Activated T-cell treated with anti-CD3 and anti-CD28 coated beads for 4 hours (primary cell): ENCODE measurements at places on chromosomes 7 and 10.

- no peak for DNase-seq
Observed at GRCh38 chr10:47380341-47381102, 3.6 kb downstream of the ZNF488 start.

DNA sequence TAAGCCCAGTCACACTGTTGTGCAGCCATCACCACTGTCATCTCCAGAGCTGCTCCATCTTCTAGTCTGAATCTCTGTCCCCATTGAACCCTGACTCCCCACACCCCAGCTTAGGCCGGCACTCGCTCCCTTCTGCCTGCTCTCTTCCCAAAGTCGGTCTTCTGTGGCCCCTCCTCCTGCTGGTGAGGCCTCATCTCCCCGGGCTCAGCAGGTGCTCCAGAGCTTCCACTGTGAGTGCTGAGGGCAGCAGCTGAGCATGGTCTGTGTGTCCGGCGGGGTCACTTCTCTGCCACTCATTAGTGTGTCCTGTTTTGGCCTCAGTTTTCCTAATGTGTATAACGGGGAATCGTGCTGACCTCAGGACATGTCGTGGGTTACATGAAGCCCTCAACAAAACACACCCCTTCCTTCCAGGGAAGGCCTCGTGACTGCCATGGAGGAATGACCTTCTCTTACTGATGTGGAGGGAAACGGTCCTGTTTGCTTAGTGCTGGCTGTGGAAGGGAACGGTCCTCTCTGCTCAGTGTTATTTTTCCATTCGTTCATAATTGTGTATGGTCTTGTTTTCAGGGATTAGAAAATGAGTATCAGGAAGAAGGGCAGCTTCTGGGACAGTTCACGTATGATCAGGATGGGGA is 4.3 kb upstream of the GET4 start:
- DNase-seq, result no peak

GRCh38 chr7:110308791-110309190 is 782.1 kb upstream of the LRRN3 start:
- DNase-seq, result no peak

DNA sequence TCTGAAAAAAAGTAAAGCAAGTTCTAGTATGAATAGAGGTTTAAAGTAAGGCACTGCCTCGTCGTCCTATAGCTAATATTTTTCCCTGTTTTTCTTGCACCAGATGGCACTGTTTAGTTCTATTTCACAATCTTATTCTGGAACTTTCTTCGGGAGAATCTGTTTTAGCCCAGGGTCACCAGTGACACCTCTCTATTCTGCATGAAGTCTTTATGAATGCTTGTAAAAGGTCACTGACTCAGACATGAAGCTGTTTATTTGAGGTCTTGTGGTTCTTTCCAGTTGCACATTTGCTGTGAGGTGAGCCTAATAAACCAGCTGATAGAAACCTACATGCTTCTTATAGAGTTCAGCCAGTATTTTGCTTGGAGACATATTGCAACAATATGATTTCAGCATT is 444.3 kb downstream of the AUTS2 start:
- no peak for DNase-seq

- DNase-seq, result no peak
Observed at GRCh38 chr10:48940372-48940771, 732 bp upstream of the LRRC18 start.

DNA sequence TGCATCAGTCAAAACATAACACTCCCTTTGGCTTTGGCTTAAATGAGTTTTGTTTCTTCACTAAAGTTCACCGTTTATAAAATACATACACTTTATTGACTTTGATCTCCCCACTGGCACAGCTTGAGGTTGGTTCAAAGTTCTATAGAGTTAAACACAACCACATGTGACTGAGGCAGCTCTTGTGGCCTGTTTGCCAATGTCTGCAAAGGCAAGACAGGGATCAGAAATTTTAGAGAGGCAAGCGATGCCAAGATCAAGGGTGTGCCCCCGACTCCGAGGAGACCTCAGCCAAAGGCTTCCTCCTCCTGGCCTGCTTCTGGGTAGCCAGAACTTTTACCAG is 129.8 kb upstream of the JCAD start:
- no peak for DNase-seq

- DNase-seq, result no peak
Observed at GRCh38 chr10:102121739-102122372, 1.7 kb upstream of the LDB1 start.

GRCh38 chr10:47225928-47226645 is 73.9 kb upstream of the GDF10 start:
- DNase-seq, result no peak

GRCh38 chr10:103780242-103781149 is 74.9 kb downstream of the SH3PXD2A start:
- no peak for DNase-seq

- DNase-seq, result no peak
Observed at GRCh38 chr7:27173956-27174873, at the start of gene HOXA10. Gene HOXA10, minus strand, starts transcription at chr7:27174320. Its CDS starts 14 bp downstream, at chr7:27174306.

- no peak for DNase-seq
Observed at GRCh38 chr7:366161-366803, 76.3 kb downstream of the FOXL3 start.
